Activated T-cell treated with anti-CD3 and anti-CD28 coated beads, Interleukin-2, amount 50 U/mL, for 1 hour (primary cell): ENCODE measurements at places on chromosomes 11 and 22.

GRCh38 chr11:36149538-36150242 lies 139.5 kb downstream of the COMMD9 start:
- DNase-seq: no peak

DNA sequence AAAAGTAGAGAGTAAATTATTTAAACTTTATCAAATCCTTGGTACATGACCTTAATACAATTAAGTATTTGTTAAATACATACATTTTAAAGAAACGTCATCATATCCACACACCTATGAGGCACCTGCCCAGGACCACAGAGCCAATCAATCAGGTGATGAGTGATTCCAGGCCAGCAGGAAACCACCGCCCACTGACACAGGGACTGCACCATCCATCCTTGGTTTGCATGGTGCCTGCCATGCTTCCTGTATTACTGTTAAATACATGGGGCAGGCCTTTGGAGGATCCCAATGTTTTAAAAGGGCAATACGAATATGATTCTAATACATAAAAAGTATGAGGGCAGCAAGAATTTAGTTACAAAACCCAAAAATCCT lies 7.0 kb upstream of the TBC1D10A start:
- DNase-seq: no peak

DNA sequence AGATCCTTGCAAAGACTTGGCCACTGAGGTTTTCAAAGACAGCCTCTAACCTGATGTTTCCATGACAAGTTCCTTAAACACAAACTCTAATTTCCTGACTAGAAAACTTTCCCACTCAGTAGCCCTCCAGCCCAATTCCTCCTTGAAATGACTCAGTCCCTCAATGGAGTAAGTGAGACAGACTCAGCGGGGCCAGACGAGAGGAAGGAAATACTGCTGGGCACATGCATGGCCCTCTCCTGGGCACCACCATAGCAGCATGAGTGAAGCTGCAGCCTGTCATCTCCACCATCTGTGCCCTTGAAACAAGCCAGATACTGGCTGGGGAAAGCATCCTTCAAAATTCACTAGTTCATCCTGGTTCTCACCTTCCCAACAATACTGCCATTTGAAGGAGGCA lies 76.2 kb upstream of the GDPD4 start:
- no peak for DNase-seq

GRCh38 chr22:20532256-20532993 lies 25.0 kb downstream of the MED15 start:
- no peak for DNase-seq

DNA sequence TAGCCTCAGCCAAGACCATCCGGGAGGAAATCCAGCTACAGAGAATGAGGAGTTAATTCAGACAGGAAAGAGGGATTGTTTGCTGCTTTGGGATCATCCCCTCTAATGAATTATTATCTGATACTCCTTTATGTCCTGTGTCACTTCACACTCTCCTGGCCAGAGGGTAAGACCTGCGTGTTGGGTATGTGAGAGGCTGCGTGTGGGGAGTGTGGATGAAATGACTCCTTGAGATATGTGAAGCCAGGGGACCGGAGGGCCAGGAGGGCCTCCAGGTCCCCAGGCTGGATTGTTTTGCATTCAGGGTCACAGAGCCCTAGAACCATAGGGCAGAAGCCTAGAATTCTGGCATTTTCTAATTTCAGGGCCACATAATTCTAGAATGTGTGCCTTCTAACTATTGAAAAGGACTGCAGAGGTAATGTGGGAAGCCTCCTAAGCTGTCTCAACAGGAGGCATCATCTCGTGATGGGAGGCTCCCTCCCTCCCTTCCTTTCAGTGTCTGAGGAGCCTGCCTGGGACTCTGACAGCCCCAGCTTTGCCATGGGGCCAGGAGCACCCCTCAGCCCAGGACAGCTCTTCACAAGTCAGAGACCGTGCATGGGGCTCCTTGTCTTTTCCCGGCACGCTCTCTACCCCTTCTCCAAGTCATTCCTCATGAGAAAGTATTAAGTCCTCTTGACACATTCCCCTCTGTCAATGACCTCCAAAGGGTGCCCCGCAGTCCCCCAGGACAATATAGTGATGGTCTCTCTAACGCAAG lies 3.7 kb downstream of the TPBGL start:
- no peak for DNase-seq

GRCh38 chr11:83069441-83070043 lies 2.2 kb downstream of the RAB30 start:
- DNase-seq: no peak

DNA sequence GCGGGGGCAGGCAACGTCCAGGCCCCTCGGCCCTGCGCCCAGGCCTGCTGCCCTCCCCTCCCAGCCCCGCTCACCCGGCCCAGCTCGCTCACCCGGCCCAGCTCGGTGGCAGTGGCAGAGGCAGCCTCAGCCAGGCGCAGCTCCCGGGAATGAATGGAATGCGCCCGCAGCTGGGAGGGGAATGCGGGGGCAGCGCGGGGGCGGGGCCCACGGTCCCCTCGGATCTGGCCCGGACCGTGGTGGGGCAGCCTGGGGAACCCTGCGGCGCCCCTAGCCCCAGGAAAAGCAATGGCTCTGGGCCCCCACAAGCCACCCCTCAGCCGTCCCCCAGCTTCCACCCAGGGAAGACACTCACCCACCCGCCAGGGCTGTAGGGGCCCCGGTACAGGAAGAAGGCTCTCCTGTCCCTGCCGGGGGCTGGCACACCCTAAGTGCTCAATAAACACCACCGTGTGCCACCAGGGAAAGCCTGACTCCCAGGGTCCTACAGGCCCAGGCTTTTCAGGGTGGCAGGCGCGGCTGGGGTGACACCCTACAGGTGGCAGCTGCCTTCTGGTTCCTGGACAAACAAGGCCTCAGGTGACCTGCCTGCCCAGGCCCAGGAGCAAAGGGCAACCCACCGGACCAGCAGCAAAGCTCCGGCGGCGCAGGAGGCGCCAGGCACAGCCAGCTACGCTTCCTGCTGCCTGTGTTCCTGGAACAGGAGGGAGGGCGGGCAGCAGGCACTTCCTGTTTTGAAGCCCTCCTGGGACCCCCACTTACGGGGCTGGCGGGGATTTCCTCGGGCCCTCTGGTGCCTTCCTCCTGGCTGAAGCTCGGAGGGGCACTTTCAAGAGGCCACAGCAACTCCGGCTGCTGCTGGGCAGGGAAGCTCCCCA lies 13.8 kb downstream of the PLXNB2 start:
- no peak for DNase-seq

DNA sequence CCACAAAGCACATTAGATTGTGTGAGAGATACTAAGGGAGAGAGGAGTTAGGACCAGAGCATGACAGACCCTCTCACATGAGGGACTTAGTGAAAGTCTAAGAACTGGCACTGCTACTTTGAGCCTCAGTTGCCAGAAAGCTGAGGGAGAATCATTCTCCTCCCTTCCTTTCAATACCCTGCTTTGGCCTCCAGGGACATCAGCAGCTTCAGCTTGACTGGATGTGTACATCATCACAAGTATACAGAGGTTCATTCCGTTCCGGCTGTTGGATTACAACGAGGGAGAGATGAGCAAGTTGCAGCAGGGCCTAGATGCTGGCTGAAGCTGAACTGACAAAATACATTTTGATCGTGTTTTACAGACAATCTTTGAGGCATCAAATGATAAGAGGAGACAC lies 15.7 kb upstream of the ANO5 start:
- no peak for DNase-seq

DNA sequence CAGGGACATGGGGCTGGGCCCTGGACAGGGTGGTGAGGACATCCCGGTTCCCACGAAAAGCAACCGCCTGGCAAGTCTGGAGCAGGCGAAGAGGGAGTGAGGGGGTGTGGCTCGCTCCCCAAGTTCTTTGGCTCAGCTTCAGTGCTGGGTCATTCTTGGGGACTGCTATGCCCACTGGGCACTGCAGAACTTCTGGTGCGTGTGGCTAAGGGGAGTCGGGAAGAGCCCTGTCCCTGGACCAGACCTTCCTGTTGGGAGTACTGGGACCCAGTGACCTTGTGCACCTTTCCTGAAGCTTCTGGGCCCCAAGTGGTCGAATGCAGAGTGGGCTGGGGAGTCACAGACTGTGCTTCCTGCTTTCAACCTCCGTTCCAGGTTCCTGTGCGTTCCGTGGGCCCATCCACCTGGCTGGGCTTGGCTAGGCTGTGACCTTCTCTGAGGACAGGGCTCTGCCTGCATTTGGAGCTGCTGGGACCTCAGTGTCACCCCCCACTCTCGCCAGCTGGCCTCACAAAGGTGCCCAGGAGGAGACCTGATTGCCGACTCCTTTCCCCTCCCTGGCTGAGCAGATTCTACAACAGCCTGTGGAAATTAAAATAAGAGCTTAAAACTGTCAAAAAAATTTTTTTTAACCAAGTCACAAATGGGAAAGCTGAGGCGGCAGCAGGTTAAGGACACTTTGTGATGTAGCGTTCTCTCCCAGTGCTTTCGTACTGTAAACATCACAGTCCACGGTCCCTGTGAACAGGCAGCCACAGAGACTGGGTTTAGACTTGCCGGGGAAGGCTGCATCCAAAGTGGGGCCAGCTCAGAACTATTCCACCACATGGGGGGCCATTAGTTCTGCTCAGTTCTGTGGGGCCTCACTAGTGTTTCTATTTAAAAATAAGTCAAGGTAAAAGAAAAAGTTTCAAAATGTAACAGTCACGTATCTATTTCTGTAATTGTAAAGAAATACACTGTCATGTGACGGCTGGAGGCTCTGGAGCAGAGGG lies 63.8 kb upstream of the WNT7B start:
- peak; percentile 3 for DNase-seq

GRCh38 chr22:44909241-44909640 lies 100.6 kb downstream of the PHF21B start:
- DNase-seq: no peak

DNA sequence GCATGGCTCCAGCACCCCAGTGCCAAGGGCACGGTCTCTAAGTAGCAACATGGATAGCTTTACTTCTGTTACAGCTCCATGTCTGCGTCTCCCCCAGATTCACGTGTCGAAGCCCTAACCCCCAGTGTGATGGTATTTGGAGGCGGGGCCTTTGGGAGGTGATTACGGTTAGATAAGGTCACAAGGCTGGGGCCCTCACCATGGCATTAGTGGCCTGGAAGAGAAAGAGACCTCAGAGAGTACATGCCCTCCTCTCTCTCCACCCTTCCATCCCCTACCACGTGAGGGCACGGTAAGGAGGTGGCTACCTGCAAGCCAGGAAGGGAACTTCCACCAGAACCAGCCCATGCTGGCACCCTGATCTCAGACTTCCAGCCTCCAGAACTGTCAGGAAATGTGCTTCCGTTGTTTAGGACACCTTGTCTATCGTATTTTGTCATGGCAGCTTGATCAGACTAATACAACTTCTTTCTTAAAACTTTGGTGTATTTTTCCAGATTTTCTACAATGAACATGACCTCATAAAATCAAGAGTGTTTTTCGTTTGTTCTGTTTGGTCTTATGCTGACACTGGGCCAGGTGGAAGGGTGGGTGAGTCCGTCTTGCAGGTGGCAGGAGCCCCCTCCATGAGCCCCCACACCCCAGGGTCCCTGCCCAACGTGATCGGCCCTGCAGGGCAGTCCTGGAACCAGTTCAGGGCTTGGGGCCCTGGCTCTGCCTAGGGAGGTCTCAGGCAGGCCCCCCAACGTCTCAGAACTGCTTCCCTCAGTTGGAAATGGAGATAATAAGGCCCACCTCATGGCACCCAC lies 10.7 kb downstream of the RTN4R start:
- DNase-seq: no peak

DNA sequence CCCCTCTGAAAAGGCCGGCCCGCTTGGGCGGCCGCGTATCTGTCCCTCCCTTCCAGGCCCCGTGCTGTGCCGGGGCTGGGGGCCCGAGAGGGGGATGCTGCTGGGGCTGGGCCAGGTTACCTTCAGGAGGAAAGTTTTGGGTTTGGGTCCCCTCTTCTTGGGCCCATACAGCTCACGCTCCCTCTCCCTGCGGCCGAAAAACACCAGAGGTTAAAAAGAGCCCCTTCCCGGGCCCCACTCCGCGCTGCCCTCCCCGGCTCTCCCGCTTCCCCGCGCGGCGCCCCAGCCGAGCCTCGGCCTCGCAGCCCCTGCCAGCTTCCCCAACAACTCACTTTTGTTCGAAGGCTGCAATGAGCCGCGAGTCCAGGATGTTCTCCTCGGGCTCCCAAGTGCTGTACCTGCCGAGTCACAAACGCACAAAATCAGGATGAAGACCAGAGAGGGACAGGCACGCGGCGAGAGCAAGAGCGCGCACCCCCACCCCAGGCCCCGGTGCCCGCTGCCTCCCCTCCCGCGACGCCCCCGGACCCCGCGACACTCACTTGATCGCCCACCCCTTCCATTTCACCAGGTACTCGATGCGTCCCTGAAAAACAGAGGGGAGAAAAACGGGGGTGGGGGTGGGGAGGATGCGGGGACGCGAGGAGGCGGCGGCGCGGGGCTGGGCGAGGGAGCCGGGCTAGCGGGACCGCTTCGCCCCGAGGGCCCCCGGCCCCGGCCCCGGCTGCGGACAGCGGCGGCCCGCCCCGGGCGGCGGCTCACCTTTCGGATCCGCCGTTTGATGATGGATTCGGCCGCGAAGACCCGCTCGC lies 450 bp downstream of the CBX6 start:
- DNase-seq: peak; percentile 53

DNA sequence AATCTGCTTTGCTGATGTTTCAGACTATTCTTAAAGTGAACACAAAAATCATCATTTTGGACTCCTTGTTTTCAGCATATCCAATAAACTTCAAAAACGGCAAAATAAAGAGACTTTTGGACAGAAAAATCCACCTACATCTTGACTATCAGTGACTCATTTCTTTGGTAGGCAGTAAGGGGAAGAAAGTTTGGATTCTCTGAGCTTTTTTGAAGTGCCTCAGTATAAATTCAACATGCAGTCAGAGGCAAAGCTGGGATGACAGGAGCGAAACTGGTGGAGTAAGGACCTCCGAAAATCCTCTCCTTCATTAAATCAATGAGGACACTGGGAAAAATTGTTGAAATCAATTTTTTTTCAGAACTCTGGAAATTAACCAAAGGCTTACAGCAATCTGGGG lies 29.7 kb downstream of the EFCAB6 start:
- DNase-seq: no peak

DNA sequence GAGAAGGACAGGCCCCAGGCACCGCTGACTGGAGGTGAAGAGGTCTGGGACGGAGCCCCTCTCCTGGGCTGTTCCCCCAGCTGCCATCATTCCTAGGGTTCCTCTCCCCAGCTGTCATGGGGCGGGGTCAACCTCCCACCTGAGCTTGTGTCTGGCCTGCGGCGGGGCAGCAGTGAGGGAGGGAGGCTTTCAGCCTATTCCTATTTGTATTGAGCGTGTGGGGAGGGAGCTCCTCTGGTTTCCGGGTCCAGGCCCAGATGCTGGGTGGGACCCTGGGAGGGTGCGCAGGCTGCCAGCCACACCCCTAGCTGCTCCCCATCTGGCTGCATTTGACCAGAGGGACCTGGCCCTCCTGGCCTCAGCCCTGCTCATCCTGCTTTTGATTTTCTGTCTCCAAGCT lies 13.7 kb downstream of the TSPAN4 start:
- DNase-seq: no peak
